HT-29 (cell line): ENCODE measurements at places on chromosomes 1 and 21.
A peak's percentile ranks its signal among the peaks of the same experiment; 100 is the strongest.

DNA sequence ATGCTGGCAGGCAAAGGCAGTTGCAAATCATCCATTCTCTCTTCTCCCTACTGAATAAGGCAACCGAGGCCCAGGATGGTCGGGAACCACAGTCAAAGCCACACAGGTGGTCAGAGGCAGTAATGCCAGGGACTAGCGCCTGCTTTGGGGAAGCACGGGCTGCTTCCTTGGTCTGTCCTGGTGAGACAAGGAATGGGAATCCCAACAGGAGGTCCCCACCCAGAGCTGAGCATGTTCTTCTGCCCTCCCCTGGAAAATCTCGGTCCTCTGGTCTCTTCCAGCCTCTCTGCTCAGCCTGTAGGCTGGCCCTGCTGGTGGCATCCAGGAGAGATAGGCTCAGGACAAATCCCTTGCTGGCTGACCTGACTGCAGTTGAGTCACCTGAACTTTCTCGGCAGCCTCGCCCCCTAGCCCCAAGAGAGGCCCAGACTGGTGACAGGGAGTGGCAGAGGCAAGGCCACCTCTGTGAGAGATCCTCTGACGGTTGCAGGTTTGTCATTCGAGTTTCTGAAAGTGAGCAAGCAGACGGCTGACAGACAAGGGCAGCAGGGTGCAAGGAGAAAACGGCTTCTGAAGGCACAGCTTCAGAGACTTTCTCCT lies 5.8 kb downstream of the OLIG1 start:
- DNase-seq, result no peak

GRCh38 chr1:185478877-185479276 lies 161.8 kb upstream of the IVNS1ABP start:
- DNase-seq, result no peak

DNA sequence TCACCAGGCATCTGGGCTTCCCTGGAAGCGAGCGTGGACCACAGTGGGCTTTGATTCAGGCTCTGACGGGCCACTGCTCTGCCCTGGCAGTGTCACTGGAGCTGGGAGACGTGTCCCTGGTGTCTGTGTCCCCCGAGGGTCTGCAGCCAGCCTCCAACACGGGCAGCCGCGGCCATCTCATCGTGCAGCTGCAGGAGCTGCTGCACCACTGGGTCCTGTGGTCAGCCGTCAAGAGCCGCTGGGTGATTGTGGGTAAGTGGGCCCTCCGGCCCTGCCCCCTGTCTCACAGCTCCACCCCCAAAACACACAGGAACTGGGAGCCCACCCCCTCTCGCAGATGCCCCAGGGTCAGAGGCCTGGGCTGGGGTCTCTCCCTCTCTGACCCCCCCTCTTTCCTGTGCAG lies 40.7 kb downstream of the DISP3 start:
- no peak for DNase-seq

- DNase-seq, result peak; percentile 58
These were observed 81.7 kb downstream of the AXDND1 start for GRCh38 chr1:179447489-179447888.

DNA sequence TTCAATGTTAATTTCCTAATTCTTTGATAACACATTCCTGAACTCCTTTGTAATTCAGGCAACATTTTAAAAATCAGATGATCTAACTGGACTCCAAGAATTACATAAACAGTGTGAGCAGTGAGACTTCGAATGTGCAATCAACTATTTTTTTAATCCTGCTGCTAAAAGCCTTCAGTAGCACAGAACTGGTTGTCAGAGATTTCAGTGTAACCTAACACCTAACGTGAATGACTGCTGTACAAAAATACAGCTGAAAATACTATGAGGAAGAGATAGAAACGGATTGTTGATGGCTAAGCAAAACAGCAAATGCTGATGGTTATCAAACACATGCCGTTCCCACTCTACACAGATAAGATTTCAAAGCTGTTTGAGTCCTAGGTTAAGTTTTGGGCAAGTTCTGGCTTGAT lies 46.1 kb downstream of the APP start:
- no peak for DNase-seq

DNA sequence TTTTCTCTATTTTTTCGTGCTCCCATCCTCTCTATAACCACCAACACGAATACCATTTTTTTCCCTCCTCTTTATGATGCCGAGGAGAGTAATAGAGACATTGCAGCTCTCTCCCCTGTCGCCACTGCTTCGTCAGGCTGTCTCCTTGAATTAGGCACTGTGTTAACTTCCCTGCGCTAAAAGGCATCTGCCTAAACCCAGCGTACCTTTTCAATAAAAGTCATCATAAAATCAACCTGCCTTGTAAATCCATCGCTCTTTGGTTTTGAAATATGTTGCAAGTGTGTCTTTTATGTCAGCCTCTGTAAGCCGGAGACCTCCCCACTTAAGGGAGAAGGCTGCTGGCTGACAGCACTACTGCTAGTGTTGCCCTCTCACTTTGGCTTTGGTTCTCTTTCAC lies 8.7 kb downstream of the RNF220 start:
- no peak for DNase-seq
